GM18507 (cell line): ENCODE measurements at places on chromosomes 5 and 9.

DNA sequence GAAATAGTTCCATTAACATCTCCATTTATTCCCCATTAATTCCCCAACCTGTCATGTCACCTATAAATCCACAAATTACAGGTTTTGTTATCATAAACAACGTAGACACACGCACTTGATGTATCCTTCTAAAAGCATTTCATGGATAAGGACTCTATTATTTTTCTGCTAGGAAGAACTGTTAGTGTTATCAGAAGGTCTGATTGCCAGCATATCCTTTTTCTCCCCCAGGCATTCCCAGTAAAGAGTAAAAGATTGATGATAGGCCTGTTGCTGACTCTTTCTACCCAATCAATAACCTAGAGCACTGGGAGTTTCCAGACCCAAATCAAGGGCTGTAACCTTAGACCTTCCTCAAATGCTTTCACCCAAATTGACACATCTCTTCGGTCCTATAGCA, 60.8 kb downstream of the RFK start:
- no peak for DNase-seq

DNA sequence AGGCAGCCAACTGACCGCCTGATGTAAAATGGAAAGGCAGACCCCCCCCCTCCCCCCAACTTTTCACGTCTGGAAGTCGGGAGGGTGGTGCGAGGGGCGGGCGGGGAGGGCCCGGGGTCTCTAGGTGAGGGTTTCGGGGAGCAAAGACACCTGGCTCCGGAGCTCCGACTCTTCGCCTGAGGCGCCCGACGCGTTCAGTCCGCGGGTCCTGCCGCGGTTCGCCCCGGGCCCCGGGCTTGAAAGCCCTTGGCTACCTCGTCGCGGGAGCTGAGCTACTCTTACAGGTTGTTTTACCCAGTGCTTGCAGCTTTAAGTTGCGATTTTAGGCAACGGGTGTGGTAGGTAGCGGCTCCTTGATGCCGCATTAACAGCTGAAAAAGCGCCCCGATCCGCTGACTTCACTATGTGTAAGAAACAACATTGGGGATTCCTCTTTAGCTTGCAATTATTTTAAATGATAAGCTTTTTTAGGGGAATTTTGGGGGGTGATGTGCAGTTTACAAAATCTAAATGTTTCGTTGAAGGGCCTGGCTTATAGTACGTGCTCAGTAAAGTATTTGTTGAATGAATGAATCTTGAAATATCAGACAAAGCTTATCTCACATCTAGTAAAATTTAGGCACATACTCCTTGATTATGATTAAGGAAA, 722 bp downstream of the CDC42SE2 start:
- DNase-seq = no peak

DNA sequence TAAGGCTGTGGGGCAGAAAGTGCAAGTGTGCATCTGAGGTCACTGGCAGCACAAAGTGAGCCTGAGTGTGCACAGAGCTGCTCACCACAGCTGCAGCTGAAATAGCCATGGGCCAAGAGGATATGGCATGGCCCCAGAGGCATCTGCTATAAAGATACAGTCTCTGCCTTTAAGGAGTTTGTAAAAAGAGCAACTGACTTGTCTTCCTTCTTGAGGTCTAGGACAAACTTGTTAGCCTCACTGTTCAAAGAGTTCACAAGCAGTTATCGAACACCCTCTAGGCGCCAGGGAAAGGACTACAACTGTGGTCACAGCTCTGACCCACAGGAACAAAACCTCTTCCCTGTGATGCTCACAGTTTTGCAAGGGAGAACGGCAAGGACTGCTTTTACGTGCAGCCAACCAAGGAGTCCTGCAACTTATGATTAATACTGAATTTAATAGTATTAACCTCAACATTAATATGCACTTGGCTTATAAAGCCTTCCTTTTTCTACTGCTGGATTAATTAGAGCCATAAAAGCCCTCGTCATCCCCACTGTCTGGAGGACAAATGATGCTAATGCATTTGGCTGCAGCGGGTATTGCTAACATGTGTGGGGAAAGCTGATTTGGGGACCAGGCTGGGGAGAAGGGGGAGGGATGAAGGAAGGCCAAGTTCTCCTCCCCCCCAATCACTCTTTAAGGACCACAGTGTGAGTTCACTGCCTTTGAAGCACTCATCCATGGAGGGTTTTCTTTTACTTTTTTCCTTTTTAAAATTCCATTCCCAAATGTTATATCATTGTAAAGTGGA, 189.8 kb upstream of the TRIM32 start:
- no peak for DNase-seq

DNA sequence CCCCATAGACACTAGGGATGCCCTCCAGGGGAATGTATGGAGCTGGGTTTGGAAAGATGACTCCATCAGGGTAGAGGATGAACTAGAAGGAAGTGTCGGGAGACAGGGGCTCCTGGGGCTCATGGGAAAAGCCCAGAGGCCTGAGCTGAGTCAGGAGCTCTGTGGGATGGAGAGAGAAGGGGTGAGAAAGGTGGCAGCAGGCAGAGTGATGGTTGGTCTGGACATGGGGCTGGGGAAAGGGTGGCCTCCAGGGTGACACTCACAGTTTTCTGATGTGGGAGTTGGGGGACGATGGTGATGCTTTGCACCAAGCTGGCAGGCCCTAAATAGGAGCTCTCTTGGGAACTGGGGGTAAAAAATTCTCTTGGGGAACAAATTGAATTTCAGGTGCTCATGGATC, 213.5 kb upstream of the MVB12B start:
- no peak for DNase-seq

DNA sequence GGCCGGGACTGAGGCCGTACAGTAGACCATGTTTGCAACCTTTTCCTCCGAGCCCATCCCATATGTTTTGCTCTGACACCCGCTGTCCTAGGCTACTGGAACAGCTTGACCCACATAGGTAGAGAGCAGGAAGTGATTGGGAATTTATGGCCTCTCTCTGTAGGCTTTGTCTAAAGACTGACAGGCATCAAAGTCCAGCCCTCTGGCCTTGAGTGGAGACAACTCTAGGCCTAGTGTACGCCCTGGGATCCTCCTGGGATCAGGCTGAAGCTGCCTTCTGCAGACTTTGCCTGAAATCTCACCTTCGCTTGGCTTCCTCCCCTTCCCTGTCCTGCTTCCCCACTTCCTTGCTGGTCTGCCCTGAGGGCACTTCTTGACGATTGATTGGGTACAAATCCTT, 13.6 kb upstream of the AKNA start:
- no peak for DNase-seq

DNA sequence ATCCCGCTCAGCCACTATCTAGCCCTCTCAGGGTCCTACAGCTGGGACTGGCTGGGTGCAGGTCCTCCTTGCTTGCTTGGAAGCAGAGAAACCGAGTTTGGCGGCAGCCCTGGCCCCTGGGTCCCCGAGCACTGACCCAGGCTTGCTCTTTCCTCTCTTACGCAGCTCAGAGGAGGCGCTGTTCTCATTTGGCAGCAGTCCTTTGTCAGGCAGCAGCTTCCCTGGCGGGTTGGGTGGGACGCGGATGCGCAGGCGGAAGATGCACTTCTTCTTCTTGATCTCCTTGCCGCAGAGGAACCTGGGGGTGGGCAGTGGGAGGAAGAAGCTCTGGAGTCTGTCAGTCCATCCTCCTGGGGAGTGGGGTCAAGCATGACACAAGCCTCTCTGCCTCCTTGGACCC, 14.5 kb downstream of the PHF19 start:
- DNase-seq = no peak

GRCh38 chr9:82445556-82445955, 457.0 kb downstream of the SPATA31D1 start:
- no peak for DNase-seq

- DNase-seq = no peak
Observed at GRCh38 chr9:78144663-78145377, 91.1 kb upstream of the CEP78 start.

GRCh38 chr9:98944734-98945074, 997 bp downstream of the COL15A1 start:
- no peak for DNase-seq

GRCh38 chr5:7686794-7687193, 164.1 kb downstream of the CFAP90 start:
- DNase-seq = no peak

DNA sequence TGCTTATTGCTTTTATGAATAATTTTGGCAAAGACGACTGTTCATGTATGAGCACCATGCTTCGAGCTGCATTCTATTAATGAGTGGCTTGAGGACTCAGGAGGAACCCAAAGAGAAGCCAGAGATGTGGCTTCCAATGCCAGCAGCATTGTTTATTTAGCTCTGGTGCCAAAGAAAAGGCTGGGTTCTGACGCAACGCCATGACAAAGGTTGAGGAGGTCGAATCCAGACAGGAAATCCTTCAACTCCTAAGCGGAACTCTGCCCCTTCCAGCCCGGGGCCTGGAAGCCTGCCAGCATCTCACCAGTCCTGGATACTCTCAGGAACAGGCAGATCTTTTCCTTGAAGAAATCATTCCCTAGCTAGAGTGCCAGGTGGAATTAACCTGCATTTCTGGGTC, 104.4 kb downstream of the ARHGAP26 start:
- no peak for DNase-seq

DNA sequence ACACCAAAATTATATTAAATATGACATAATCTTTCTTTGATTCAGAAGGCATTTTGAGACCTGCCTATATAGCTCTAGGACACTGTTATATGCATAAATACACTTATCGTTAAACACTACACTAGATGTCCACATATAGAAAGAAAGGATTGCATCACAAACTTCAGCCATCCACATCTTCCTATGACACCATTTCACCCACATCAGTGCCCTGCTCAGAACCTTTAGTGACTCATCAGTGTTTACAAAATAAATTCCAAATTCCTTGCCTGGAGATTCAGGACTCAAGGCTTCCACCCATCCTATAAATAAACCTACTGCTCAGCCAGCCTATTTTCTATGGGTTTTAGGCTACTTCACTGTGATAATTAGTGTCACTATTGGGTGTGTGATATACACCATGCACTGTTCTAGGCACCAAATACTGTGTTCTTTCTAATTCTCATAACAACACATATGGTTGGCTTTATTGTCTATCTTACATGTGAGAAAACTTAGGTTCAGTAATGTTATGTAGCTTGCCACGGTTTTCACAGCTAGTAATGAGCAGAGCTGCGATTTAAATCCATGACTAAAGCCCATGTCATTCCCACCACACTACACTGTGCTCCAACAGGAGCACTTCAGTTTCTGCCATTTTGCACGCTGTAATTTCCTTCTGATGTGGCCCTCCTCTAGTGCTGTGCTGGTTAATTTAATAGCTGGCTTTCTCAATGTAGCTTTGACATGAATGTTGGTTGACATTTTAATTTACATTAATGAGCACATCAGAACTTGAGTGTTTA, 103.3 kb downstream of the SREK1 start:
- no peak for DNase-seq

DNA sequence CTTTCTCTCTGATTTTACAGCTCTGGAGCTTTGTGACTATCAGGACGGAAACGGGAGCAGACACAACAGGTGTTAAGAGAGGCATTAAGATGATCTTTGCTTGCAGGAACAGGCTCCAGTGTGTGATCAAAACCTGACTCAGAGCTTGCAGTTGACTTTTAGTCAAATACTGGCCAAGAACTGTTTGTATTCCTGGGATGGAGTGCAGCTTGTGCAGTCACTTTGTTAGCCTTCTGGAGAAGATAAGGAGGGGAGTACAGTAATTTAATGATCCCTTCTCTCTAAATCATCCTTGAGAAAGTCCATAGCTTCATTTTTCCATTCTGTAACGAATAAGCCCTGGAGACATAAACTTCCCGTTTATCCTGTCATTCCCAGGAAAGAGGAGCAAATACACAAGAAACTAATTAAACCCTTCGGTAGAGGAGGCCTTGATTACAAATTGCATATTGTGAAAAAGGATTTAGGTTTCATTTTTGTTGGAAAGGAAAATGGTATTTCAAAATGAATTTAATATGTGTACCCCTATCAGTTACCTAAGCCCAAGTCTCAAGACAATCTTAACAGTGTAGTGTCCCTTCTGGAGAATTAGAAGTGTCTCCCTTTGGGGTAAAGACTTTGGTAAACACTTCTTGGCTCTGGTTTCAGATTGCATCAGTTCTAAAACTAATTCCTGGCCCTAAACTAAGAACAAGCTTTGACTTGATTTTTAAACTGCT, 3.1 kb upstream of the STOM start:
- no peak for DNase-seq

DNA sequence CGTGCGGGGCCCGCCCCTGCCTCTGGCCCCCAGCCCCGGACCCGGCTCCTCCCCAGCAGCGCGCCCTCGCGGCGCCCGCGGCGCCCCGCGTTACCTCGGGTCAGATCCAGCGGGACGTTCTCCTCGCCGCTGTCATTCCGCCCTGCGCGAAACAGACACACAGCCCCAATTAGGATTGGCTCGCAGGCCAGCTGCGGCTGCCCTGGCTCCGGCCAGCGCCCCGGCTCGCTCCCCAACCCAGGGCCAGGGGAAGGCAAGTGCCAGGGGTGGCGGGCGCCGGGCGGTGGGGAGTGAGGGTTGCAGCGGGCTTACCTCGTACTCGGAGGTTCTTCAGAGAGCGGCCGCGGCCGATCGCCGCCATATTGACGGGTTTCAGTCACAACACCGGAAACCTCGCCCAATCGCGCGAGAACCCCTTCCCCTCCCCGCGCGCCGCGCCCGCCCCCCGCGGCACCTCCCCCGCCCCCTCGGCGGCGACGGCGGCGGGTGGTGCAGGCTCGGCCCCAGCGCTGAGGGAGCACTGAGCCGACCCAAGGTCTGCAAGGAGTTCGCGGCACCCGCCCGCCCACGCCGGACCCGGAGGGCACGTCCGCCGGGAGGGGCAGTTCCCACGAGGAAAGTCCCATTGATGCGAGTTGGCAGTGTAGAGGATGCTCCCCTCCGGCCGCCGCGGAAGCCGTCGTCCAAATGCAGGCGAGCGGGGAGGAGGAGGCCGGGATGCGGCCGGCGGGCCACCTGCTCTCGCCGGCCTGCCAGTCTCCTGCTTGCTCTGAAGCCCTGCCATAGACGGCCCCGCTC, at the start of gene RICTOR:
RICTOR (minus strand) TSS at position 383 of the 798 bp plus-strand sequence; CDS start at position 361, 22 bp downstream.
- DNase-seq = peak; percentile 78

GRCh38 chr5:67196537-67197059, at the start of gene CD180:
Gene CD180, minus strand, starts transcription at chr5:67196799. Its CDS starts 158 bp downstream, at chr5:67196641.
- no peak for DNase-seq

- no peak for DNase-seq
Observed at GRCh38 chr9:134314950-134315715, 11.1 kb upstream of the RXRA start.

- DNase-seq = no peak
Observed at GRCh38 chr5:25066239-25066638, 421.5 kb upstream of the CDH10 start.

DNA sequence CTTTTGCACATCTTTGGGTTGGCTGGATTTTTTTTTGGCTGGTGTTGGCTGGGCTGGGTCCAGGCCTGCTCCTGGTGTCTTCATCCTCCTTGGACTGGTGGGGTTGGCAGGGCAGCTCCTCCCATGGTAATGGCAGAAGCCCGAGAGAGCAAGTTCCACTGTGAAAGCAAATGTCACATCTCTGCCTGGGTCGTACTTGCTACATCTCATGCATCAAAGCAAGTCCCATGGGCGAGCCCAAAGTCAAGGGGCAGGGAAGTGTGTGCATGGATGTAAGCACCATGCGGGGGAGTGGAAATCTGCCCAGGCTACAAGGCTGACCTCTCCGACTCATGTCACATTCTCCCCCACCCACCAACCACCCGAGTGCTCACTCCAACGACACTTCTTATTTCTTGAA, 26.7 kb downstream of the NKX2-5 start:
- no peak for DNase-seq

GRCh38 chr5:15807248-15807647, 307.3 kb downstream of the FBXL7 start:
- DNase-seq = no peak
